ENCODE measurements at places on chromosomes 1 and 21.

- no peaks in the 10 kb centered on the region for H3K36me3 ChIP-seq
- peak within 1 kb of the TSS; percentile 95 for H3K4me3 ChIP-seq
- no peaks in the 10 kb centered on the region for H3K27me3 ChIP-seq
- DNase-seq = peak; percentile 95
- peak within 1 kb of the TSS; percentile 75 for H3K27ac ChIP-seq
Observed at GRCh38 chr1:27392096-27392777, at the start of gene GPR3. Gene GPR3 (plus strand): TSS chr1:27392622. CDS start chr1:27393799, 1,177 bp downstream.

GRCh38 chr1:182770232-182770631, 19.3 kb upstream of the NPL start:
- H3K4me3 ChIP-seq = no peak overlapping the region
- no peaks in the 10 kb centered on the region for H3K36me3 ChIP-seq
- DNase-seq = no peak
- no peak overlapping the region for H3K27ac ChIP-seq
- no peaks in the 10 kb centered on the region for H3K4me1 ChIP-seq

GRCh38 chr1:94801919-94802546, 18.1 kb upstream of the SLC44A3 start:
- DNase-seq = no peak
- H3K27me3 ChIP-seq = peaks cover 4% of the 10 kb centered on the region
- no peak overlapping the region for H3K4me3 ChIP-seq
- H3K27ac ChIP-seq = no peak overlapping the region
- peaks cover 9% of the 10 kb centered on the region for H3K4me1 ChIP-seq

GRCh38 chr1:22922640-22923039, 50.0 kb downstream of the LACTBL1 start:
- peaks cover 8% of the 10 kb centered on the region for H3K27me3 ChIP-seq
- no peak overlapping the region for H3K4me3 ChIP-seq

DNA sequence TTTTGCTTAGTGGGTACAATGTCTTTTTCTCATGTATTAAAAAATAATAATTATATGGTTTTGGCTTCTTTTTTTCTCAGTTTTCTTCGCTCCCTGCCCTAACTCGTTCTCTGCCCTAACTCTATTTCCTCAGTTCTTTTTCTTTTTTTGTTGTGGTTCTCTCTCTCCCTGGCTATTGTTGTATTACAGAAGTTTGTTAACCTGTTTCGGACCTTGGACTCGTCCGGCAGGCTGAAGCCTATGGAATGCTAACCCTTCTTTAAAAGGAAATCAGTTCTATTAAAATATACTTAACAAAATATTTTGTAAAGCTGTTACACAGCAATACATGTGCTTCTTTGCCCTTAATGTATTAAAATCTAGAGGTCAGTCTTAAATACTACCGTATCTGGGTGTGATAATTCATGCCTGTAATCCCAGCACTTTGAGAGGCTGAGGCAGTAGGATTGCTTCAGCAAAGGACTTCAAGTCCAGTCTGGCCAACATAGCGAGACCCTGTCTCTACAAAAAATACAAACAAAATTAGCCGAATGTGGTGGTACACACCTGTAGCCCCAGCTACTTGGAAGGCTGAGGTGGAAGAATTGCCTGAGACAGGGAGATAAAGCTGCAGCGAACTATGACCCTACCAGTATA, 64.1 kb downstream of the ANGPTL1 start:
- H3K36me3 ChIP-seq = peaks cover 5% of the 10 kb centered on the region
- H3K27ac ChIP-seq = no peak overlapping the region
- H3K27me3 ChIP-seq = no peaks in the 10 kb centered on the region
- H3K4me1 ChIP-seq = no peaks in the 10 kb centered on the region

DNA sequence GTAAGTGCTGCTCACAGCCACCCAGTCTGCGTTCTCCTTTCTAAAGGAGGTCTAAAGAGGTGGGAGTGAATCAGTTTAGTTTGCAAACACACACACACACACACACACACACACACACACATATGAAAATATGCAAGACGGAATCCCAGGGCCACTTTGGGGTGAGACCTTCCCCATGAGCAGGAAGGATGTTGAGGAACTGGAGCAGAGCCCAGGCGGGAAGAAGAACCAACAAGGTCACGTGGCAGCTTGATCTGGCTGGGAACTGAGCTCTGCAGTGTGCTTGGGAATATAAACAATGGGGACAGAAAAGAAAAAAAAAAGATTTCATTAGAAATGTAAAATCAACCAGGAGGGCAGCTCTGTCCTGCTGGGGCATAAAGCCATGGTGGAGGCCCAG, 32.6 kb downstream of the OR2G3 start:
- no peak for DNase-seq
- H3K4me3 ChIP-seq = no peak overlapping the region
- no peaks in the 10 kb centered on the region for H3K4me1 ChIP-seq
- peaks cover 49% of the 10 kb centered on the region for H3K27me3 ChIP-seq

DNA sequence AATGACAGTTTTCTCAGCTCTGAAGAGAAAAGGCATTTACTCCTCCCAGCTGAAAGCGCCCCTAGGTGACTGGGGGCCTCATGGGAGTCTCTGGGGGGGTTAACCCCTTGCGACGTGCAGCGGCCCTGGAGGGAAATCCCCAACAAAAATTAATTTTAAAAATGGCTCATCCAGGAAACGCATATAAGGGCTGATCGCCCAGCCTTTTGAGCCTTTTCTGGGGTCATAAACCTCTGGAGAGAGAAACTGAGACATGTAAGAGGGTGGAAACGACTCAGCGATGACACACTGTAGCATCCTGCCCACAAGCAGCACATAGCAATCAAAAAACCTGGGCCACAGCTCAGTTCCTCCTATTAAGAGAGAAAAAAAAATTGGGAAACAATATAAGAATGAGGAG, 20.4 kb upstream of the HPDL start:
- peak overlapping the region; percentile 22 for H3K4me3 ChIP-seq
- H3K36me3 ChIP-seq = no peaks in the 10 kb centered on the region
- peak overlapping the region; percentile 74 for H3K27ac ChIP-seq
- peak; percentile 80 for DNase-seq
- H3K27me3 ChIP-seq = no peaks in the 10 kb centered on the region

GRCh38 chr21:32137266-32137665, 141.6 kb downstream of the MIS18A start:
- H3K36me3 ChIP-seq = no peaks in the 10 kb centered on the region
- H3K4me1 ChIP-seq = no peaks in the 10 kb centered on the region
- H3K4me3 ChIP-seq = no peak overlapping the region
